CD4-positive, alpha-beta T cell treated with Interleukin-12 subunit alpha and Interleukin-12 subunit beta, for 1 hour (primary cell): ENCODE measurements at places on chromosomes 11 and 22.

DNA sequence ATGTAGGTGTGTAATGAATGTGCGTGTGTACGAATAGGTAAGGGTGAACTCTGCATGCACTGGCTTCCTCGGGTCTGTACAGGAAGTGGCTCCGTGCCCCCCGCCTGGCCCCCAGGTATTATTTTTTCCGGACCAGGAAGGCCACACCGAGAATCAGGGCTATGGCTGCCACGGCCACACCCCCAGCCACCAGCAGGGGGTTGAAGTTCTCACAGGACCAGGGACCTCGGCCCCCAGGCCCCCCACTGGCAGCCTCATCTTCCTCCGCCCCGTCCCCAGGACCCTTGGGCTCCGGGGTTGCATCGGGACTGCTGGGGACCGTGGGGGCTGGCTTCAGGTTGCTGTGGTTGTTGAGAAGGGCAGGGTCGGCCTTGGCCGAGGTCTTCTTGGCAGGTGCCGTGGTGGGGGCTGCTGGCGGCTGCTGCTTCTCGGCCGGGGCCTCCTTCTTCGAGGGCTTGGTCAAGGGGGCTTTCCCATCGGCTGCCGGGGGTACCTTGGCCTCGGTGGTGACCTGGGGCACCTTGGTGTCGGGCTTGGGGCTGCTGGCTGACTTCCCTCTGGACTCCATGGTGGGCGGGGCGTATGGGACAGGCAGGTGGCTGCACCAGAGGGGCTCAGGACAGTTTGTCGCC lies 1.8 kb downstream of the CEND1 start:
- DNase-seq: no peak

DNA sequence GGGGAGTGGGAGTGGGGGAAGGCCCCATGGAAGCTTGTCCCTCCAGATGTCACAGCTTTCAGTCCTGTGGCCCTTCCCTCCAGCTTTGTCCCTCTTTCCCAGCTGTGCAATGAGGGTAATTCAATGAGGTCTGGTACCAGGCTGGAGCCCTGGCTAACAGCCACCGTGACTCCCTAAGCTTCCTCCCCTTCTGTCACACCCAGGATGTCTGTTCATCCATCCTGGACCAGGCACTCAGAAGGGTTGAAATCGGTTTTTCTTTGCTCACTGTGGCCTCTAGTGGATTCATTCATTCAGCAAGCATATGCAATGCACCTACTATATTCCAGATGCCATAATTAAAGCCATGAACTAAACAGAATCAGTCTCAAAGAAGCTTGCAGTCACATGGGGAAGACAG lies 38.7 kb downstream of the SYT13 start:
- no peak for DNase-seq

DNA sequence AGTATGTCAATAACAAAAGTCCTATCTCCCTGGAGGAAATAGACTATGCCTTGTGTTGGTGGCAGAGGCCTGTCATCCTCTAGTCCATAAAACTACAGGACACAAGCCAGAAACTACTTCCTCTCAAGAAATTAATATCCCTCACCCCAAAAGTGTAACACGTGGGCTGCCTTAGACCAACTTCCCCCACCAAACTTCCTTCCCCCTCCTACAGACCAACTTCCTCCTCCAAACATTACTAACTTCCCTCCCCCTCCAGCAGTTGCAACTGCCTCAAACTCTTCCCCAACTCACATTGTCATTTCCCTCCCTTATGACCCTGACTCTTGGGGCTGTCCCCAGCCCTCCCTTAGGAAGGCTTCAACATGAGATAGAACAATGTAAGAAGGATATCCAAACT lies 6.3 kb downstream of the OR52K2 start:
- DNase-seq: peak; percentile 5

DNA sequence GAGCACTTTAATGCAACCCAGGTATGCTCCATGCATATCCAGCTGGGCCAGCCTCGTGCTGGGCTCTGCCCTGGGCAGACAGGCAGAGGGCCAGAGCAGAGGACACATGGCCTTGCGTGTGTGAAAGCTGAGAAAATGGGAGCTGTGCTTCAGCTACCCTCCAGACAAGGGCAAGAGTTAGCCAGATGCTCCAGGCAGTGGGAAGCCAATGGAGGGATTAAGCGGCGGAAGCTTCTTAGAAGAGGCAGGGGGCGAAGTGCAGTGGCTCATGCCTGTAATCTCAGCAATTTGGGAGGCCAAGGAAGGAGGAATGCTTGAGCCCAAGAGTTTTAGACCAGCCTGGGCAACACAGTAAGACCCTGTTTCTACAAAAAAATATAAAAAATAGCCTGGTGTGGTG lies 9.8 kb upstream of the ARHGEF17 start:
- DNase-seq: no peak

- DNase-seq: no peak
These were observed 5.8 kb upstream of the GCAT start for GRCh38 chr22:37801946-37802309.

GRCh38 chr11:103944251-103944940 lies 92.0 kb upstream of the DDI1 start:
- no peak for DNase-seq

DNA sequence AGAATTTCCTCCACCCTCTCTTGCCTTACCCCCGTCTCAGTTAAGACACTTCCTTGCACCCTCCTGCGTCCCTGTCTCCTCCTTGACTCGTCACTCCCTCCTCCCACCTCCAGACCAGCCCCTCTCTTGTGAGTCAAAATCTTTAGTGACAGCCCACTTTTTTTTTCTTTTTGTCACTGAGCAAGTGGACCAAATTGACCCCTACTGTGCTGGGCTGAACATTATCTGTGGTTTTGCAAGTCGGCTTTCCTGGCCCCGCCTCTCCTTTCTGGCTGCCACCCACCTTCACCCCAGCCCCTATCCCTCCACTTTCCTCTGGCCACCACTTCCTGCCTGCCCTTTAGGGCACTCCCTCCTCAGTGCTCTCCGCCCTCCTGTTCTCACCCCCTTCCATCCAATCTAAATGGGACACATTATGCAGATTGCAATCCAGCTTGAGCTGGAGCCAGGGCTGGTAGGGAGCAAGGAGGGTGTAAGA lies at the start of gene APLNR:
Gene APLNR, minus strand, starts transcription at position 47 of the 478 bp plus-strand sequence. CDS start 246 bp downstream, outside the sequence.
- no peak for DNase-seq
